RPMI8226 (cell line): ENCODE measurements at places on chromosomes 4 and X.

DNA sequence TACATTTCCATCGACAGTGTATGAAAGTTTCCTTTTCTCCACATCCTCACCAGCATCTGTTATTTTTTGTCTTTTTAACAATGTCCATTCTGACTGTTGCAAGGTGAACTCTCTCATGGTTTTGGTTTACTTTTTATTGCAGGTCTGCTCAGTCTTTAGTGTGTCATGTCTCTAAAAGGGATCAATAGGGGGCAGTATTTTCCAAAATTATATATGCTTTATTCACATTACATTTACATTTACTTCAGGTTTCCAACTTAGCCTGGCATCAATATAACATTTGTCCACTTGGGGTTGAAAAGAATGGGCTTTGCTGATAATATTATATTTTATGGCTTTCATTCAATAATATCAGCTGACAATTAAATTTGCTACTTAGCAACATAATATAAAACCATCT lies 265.0 kb upstream of the SLITRK2 start:
- DNase-seq: no peak

GRCh38 chr4:187827631-187828030 lies 167.9 kb upstream of the ZFP42 start:
- no peak for DNase-seq

DNA sequence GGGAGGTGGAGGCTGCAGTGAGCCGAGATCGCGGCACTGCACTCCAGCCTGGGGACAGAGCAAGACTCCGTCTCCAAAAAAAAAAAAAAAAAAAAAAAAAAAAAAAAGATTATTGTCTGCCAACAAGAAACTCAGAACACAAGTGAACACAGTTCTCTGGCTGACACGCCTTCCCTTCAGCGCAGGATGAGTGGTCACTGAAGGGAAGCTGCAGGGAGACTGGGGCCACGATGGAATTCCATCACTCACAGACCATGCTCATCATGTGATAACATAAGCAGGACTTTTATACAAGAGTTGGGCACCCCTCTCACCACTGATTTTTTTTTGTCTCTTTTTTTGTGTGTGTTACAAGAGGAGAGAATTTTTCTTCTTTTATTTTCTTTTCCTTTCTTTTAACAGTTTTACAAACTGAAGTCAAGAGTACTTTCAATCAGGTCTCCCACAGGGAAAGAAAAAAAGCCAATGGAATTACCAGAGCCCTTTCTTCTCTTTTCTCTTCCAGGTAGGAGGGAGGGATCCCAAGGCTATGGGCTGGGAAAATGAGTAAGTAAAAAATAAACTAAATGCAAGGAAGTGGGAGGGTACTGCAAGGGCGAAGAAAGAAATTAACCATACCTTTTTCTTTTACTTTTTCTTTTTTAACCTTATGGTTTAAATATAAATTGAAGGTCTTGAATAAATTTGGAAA lies 435.6 kb downstream of the GPM6A start:
- no peak for DNase-seq

- DNase-seq: peak; percentile 70
These were observed 196.4 kb upstream of the C1QTNF7 start for GRCh38 chr4:15231265-15232091.

DNA sequence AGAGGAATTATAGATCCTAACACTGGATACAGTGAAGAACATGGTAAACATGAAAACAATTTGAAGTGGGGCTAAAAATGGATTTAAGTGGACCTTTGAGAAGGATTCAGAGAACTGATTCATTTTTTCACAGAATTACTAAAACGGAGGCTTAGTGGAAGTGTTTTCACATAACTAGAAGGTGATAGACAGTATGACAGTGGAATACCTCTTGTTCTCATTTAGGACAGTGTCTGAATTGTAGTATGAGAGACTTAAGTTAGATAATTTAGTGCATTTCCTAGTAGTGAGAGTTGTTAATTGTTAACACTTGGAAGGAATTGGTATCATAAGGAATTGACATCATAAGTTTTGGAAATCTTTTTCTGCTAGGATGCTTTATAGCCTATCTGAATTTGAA lies 64.1 kb downstream of the FIP1L1 start:
- no peak for DNase-seq

- no peak for DNase-seq
These were observed 6.1 kb downstream of the LAGE3 start for GRCh38 chrX:154472685-154473632.

DNA sequence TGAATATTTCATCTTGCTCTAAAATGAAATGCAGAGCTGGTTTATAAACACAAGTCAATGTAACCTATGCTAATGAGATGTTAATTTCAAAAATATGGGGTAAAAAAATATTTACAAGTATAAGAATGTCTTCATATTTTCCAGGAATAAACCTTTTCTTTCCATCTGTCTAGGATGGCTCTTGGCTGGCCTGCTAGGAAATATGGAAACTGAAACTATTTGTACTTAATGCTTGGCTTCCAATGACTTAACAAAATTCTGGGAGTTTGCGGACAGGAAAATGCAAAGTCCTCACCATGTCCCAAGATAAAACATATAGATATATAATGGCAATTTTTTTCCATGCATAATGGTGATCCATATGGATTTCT lies 168.1 kb downstream of the SCFD2 start:
- no peak for DNase-seq

GRCh38 chr4:5758741-5759140 lies 47.7 kb downstream of the EVC start:
- DNase-seq: no peak

DNA sequence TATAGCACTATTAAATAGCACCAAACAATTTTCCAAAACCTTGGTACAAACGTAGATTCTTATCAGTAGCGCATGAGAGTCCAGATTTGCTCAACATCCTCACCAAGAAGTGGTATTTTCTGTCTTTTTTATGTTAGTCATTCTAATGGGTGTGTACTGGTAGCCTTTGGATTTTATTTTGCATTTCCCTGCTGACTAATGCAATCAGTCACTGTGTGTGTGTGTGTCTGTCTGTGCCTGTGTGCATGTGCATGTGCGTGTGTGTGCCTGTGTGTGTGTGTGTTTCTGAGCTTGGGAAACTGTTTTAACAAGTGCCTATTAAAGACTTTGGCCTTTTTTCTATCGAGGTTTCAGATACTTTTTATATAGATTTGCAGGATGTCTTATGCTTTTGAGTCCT lies 82.2 kb upstream of the MAGEA10 start:
- no peak for DNase-seq

- DNase-seq: peak; percentile 20
These were observed 22.0 kb downstream of the KLHL15 start for GRCh38 chrX:24005028-24005427.

- no peak for DNase-seq
These were observed 175.7 kb upstream of the MXRA5 start for GRCh38 chrX:3522101-3522650.

DNA sequence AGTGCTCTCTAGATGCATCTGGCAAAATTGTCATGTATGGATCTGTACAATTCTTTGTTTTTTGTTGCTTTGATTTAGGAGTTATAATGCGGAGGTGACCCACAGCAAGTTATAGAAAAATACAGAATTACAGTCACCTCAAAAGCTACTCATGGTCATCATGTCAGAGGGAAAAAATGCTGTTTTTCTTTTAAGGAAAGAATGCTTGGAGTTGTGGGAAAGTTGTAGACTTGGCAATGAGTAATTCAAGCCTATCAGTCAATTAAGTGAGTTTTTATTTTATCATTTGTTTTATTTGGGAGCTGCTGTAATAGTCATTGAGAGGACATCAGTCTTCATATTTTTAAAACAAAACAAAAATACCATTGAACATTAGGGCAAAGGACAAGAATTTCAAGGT lies 16.4 kb downstream of the FHL1 start:
- no peak for DNase-seq

DNA sequence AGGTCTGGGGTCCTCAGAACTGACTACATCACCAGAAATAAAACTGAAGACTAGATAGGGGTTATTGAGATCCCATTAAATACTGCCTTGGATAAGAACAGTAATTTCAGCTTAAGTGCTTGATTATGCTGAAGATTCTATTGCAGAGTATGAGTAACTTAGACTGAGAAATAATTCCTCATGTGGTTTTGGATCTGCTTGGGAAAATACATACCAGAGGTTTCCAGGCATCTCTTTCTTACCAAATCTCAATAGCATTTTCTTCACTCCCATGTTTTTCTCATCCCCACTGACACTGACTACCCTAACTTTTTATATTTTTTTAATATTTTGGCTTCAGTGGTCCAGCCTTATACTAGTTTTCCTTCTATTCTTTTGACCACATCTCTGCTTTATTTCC lies 92.0 kb upstream of the TEX13D start:
- no peak for DNase-seq

- DNase-seq: no peak
These were observed 53.0 kb upstream of the RASSF6 start for GRCh38 chr4:73673286-73673685.

- peak; percentile 51 for DNase-seq
These were observed at the start of gene ZFP92 for GRCh38 chrX:153411255-153411987. TSS of gene ZFP92 (plus strand) at chrX:153411472. CDS start at chrX:153418323, 6,851 bp downstream.

DNA sequence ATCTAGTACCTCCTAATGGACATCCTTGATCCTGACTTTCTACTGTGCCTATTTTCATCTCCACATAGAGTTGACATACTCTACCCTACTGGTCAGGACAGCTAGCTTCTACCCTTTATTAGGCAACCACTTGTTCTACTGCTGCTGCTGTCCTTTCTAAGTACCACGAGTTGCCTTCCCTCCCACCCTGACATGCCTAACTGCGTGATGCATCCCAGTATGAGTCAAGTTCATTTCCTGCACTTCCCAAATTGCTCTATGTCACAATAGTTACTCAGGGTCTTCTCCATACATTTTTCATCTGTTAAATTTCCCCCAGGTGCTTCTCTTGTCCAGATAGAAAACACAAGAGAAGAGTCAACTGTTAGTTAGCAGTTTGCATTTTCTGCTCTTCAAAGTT lies 133.4 kb downstream of the TBC1D19 start:
- DNase-seq: no peak

DNA sequence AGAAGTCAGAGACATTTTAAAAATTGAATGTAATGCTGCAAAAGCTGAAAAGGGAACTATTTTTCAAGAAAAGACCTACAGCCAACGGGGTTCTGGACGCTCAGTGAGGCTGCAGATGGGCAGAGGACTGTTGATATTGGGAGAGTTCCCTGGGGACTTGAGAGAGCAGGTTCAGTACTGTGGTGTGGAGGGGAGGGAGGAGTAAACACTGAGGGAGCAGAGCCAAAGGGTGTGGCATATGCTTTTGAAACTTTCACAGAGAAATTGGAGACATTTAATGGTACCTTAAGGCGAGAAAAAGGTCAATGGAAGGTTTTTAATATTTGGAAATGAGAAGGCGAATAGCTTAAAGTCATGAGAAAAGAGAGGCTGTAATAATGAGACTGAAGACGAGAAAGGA lies 62.2 kb upstream of the GPM6A start:
- no peak for DNase-seq

- no peak for DNase-seq
These were observed 216.6 kb downstream of the DHRSX start for GRCh38 chrX:2284133-2284532.

- DNase-seq: no peak
These were observed 248.9 kb downstream of the SLC7A11 start for GRCh38 chr4:137993232-137993631.

- DNase-seq: no peak
These were observed 8.1 kb upstream of the DKK2 start for GRCh38 chr4:107044170-107044569.
